ENCODE measurements at places on chromosomes 2 and 18.

GRCh38 chr2:46317094-46317486 is 19.9 kb downstream of the EPAS1 start:
- no peak for DNase-seq

DNA sequence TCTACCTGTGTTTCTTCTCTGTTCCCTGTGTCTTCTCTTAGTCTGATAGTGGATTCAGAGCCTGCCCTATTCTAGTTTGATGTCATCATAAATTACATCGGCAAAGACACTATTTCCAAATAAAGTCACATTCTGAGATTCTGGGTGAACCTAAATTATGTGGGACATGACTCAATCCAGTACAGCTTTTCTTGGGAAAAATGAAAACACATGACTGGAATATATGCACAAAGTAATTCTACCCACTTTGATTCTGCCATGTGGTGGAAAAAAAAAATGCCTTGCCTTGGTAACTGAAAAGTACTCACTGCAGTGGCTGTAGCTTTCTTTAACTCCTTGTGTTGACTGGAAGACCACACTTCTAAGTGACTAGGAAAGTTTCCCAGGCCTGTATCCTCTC is 73.7 kb downstream of the LRATD1 start:
- DNase-seq: no peak

GRCh38 chr2:73985308-73986084 is 786 bp downstream of the TET3 start:
- no peak for DNase-seq

GRCh38 chr2:158297120-158297519 is 159.4 kb downstream of the CCDC148 start:
- no peak for DNase-seq

- DNase-seq: no peak
Measured at GRCh38 chr2:153059338-153060052, 341.1 kb downstream of the ARL6IP6 start.

- DNase-seq: no peak
Measured at GRCh38 chr2:4354678-4355077, 651.3 kb downstream of the DCDC2C start.

DNA sequence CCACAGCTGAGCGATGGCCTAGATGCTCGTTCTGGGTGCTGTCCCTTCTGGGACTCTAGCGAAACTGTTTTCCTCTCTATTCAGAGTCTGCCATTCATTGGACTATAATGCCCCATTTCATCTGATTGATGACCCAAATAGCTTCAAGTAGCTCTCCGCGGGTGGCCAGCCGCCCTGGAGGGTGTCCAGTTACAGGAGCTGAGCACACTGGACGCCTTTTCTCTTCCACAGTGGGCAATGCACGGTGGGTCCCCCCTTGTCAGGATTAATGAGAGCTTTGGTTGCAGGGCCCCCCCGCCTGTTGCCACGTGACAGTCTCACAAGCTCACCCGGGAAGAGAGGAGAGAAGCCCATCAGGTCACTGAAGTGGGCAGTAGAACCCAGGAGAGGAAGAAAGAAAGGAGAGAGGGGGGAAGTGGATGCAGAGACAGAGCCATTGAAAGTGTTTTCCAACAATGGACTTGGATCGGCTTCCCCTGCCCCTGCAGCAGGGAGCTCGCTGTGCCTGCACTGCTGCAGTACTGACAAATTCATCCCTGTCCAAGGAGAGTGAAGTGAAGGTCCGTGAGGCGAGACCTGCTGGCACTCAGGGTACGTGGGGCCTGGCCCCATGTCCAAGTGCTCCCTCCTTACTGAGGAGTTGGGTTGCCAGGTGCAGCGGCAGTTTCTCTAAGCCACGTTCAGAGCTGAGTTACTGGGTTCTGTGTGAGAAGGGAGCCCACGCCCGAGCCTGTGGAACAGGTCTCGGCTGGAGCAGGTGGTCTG is 44.8 kb downstream of the DIPK1C start:
- DNase-seq: no peak

- DNase-seq: no peak
Measured at GRCh38 chr2:72668647-72669046, 157.2 kb downstream of the EXOC6B start.

DNA sequence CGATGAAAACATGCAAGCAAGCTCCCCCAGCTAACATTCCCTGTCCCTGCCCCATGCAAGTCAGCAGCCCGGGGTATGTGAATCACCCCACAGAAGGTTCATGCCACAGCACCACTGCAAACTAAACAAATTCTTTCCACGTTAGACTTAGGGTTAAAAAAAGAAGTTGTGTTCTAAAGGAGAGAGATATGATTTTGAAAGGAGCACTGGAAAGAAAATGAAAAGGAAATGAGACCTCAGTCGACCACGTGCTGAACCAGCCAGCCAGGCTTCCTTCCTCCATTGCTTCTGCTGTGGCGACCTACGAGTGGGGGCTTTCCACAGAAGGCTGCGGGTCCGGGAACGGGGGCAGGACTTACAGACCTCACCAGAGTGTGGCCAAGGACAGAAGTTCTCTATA is 52.0 kb downstream of the ARL4C start:
- peak; percentile 28 for DNase-seq

DNA sequence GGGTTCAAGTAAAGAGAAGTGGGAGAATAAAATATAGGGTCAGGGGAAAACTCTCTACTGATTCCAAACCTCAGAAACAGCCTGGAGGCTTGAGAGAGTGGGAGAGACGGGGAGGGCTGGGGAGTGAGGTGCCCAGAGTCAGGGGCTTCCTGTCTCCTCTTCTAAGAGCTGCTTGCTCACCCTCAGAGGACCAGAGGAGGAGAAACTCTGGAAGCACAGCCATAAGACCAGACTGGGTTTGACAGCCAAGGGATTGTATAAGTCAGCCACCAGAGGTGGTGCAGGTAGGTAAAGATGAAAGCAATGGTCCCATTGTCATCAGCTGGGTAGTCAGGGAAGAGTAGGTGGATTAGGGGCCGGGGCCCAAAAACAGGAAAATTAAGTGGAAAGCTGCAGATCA is 259.4 kb downstream of the TNS1 start:
- DNase-seq: no peak

GRCh38 chr2:157290525-157290924 is 33.0 kb downstream of the GALNT5 start:
- DNase-seq: no peak

- no peak for DNase-seq
Measured at GRCh38 chr2:47303341-47304148, 99.4 kb upstream of the MSH2 start.

DNA sequence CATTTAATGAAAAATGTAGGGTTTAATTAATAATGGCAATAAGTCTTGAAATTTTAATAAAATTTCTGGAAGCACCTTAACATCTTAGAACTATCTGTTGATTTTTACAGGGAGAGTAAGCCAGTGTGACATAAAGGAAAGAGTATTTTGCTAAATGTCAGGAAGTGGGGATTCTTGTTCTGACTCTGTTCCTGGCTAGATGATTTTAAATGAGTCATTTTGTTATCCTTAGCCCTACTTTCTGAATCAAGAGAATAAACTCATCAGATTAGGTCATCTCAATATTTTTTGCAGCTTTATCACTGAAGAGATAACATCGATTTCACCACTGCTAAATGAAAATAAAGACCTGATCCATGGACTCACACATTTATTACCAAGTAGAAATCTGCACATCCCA is 377.5 kb upstream of the CYRIA start:
- no peak for DNase-seq

- DNase-seq: no peak
Measured at GRCh38 chr2:76448956-76449355, 738.2 kb upstream of the GCFC2 start.

GRCh38 chr2:200665626-200666453 is 80.0 kb downstream of the AOX1 start:
- DNase-seq: no peak

- no peak for DNase-seq
Measured at GRCh38 chr2:177193240-177193639, 19.4 kb upstream of the HNRNPA3 start.

DNA sequence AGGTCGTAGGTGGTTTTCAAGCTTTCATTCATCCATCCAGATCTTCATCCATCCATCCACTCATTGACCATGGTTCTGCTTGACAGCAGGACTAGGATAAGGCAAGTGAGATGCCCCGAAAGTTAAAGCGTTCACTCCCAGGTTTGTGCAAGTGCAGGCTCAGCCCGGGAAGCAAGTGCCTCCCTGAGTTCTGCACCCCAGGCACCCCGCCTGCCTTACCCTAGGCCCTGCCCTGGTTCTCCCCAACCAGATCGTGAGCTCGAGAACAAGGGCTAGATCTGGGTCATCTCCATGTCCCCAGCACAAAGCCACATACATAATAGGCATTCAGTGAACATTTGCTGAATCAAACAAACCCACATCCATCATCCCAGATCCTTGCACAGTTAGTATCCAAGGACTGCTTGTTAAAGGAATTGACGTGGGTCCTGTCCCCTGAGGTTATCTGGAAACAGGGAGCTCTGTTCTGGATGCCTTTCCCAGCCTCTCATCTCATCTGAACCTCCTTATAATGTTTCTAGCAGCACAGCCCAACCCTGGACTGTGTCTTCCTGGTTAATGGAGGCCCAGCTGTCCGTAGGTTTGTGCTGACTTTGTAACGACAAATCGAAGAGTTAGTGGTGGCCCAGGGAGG is 116.1 kb upstream of the GPC1 start:
- no peak for DNase-seq

- no peak for DNase-seq
Measured at GRCh38 chr2:152019732-152020131, 79.1 kb downstream of the CACNB4 start.

GRCh38 chr2:241545523-241546473 is 12.7 kb upstream of the BOK start:
- no peak for DNase-seq

- no peak for DNase-seq
Measured at GRCh38 chr2:26411419-26411818, 9.7 kb downstream of the DRC1 start.

DNA sequence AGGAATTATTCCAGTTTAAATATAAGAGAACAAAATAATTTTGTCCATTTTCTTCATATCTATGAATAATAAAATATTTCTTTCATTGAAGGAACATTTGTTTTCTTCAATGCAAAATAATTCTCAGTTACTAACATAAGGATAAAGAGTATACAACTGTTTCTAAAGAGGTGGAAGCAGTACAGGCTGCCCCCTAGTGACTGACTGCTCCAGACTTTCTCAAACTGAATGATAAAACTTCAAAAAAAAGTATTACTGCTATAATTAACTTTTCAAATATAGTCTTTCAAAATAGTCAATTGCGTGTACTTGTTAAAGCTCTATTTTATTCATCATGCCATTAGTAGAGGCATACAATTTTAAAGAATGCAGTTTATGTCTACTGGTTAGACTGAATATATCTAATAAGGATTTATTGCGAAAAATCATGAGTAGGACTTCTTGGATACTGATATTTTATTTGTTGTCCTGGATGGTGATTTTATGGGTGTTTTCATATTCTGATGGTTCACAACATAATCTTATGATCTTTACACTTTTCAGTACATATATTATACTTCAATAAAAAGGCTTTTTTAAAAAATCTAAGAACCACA is 100.1 kb downstream of the WDPCP start:
- no peak for DNase-seq

GRCh38 chr2:135954020-135954601 is 31.3 kb downstream of the DARS1 start:
- DNase-seq: no peak

DNA sequence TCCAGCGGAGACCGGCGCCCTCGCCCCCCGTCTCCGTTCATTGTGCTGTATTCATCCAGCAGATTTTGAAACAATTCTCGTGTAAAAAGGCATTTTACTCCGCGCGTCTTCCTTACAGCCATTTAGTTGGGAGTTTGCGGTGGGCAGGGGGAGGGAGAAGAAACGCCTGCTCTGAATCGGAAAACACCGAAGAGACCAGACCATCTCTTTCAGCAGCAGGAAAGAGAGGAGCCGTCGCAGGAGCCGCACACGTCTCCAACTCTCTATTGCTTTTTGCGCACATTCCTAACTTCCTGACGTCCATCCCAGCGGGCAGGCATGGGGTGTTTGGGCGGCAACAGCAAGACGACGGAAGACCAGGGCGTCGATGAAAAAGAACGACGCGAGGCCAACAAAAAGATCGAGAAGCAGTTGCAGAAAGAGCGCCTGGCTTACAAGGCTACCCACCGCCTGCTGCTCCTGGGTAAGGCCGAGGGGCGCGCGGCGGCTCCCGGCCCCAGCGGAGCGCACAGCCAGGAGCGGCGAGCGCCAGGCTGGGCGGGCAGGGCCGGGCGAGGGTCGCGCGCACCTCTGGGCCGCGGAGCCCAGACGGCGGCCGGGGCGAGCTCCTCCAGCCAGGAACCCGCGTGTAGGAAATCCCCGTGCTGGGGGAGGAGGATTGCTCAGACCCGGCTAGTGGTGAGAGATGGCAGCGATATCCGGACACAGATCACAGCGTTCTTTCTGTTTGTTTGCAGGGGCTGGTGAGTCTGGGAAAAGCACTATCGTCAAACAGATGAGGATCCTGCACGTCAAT is 63.2 kb downstream of the GNAL start:
- DNase-seq: no peak

DNA sequence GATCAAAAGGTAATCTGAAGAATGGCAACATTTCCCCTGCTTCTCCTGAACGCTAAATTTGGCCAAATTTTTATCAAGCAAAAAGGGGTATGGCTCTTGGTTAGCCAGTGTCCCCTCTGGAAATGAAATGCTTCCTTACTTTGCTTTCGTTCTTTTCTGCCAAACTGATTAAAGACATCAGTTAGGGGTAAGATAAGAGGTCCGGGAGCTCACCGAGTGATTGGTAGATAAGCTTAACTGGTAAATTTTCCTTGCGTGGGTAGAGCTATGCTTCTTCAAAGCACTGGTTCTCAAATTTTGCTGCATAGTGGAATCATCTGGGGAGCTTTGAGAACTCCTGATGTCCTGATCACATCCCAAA is 62.7 kb upstream of the MAPRE2 start:
- DNase-seq: no peak

DNA sequence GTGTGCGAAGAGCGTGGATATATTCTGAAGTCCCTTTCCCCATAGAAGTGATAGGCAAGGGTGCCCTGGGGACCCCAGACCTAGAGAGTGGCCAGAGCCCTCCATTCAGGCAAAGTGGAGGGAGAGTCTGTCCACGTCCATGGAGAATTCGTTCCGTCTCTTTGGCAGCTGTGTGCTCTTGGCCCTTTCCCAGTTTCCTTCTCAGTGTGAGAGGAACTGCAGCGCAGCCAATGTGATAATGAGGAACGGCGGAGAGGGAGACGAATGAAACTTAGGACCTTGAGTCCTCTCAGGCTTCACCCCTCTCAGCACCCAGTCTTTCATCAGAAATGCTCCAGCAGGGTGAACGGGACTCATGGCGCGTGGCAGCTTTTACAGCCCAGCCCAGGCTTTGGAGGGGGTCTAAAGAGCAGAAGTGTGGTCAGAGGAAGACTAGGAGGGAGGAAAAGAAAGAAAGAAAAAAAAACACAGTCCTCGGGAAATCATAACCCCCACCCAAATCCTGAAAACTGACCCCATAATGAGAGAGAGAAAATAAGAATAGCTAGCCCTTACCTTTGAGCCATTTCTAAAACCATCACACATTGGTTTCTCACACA is 95.0 kb upstream of the RIOK3 start:
- DNase-seq: no peak

Measured in activated naive CD4-positive, alpha-beta T cell (primary cell).